ENCODE measurements at places on chromosomes 12 and 14. TPM values are rescaled to one million over a fixed set of nuclear protein-coding genes. Genes with fewer than 3 reads are reported as not detected.

GRCh38 chr12:63307849-63308248 lies 156.8 kb upstream of the AVPR1A start:
- DNase-seq = no peak

DNA sequence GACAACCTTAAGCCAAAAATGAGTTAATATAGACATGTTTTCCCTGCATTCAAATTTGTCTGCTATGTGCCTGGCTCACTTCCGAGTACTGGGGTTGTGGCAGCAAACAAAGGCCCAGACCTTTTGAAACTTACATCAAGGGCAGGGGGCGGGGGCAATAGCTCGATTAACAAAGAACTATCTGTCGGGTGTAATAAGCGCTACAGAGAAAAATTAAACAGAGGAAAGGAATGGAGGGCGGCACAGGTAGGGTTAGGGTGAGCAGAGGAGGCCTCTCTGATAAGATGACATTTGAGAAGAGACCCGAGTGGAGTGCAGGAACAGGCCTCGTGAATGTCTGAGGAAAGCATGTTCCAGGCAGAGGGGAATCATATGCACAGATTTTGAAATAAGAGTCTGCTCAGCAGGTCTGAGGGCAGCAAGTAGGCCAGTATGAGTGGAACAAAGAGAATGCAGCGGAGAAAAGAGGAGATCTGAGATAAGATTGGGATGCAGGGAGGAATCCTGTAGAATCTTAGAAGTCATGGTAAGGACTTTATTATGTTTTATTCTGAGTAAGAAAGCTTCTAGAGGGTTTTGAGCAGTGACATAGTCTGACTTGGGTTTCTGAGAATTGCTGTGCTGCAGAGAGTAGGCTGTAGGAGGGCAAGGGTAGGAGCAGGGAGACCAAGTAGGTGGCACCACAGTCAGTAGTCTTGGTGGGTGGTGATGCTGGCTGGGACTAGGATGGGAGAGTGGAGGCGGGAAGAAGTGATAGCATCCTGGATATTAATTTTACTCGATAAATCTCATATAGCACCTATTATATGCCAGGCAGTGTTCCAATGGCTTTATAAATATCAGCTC lies 52.6 kb downstream of the BICDL1 start:
- peak; percentile 33 for DNase-seq

DNA sequence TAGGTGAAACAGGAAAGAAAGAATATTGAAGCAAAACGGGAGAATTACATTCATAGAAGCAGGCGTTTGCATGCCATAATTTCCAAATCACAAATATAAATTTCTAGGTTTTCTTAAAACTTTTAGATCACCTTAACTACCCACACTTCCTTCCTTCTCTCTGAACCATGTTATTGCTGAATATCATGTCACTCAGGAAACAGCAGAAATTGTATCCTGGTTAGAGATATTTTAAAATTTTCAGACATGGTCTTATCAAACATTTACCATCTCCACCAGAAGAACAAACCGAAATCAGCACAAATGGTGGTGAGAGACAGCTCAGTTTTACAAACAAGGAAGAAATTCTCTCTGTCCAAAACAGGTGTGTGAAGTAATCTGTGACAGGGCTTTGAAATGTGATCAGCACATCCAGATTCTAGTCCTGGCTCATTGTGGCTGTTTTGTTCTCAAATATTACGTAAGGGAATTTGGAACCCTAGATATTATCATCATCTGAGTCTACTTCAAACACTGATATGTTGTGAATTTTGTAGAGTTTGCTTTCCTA lies 16.3 kb downstream of the TESPA1 start:
- DNase-seq = no peak

- DNase-seq = no peak
Measured at GRCh38 chr14:62847168-62847567, 198.1 kb downstream of the KCNH5 start.

DNA sequence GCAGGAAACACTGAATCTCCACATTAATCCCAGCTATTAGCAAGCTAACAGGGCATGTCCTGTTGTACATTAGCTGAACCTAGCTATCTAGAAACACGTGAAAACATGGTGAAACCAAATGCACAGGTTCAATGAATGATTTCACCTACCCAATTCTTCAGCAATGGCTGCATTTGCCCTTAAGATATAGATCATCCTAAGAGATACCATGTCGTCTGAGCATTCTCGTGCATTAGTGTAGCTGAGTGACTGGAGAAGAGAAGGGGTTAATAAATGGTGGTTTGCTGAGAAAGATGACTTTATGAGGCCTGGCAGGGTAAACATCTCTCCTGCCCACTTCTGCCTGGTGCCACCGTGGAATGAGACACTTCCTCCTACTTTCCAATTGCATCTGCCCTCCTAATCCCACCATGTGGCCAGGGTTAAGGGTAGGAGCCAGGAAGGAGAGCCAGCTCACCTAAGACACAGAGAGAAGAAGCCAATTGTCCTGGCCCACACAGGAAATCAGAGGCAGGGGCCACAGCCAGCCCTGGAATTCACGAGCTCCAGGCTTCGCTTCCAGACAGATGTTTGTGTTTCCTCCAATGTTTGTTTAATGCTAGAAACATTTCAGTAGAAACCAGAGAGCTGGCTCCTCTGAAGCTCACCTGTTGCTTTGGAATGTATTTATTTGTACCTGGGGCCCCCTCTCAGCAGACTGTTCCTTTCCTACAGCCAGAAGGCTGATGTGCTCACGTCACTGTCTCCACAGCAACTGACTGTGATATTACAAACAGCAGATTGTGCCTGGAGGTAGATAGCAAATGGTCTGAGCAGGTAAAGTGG lies 126.0 kb upstream of the PARP11 start:
- DNase-seq = no peak

DNA sequence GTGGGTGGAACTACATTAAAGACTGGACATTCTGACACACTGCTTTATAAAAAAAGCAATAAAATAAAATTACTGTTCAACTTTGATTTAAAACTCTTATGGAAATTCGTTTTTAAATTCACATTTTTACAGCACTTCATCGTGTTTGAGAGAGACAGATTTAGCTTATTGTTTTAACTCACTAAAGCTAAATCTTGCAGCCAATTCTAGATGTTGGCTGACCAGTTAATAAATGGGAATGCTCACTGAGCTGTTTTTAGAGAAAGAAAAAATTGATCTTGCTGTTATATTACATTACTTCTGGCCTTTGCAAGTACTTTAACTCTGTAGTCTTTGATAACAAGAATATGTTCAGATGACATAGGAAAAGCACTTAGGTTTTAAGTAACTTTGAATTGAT lies 157.1 kb downstream of the PLCZ1 start:
- DNase-seq = no peak

GRCh38 chr12:2686280-2686646 lies 108.5 kb upstream of the FKBP4 start:
- no peak for DNase-seq

- DNase-seq = no peak
Measured at GRCh38 chr12:71061451-71061850, 96.3 kb downstream of the TSPAN8 start.

DNA sequence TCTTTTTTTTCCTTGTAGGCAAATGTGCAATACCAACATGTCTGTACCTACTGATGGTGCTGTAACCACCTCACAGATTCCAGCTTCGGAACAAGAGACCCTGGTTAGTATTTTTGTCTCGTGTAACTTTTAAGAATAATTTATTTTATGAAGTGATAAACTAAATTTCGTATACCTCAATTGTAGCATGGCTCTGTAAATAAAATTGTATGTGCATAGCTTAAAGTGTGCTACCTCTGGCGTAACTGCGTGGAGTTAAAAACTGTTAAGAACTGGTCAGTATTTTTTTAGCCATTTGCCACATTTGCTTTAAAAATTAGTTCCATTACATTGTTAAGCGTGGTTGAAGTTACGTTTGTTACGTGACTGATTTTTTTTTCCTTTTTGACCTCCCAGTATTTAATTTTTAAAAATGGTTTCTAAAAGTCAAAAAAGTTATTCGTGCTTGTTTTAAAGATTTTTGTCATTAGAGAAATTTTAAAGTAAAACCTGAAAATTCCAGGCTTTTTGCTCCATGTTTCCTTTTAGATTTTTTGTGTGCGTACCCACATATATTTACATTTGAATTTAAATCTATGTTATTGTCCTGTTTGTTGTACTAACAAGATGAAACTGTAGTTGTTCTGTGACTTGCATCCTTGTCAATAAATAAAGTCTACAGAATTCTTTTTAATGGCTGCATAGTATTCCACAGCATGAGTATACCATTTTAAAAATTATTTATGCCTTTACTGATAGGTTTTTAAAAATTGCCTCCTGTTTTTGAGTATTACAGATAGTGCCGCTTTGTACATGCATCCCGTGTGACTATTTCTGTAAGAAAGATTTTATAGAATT lies 1.4 kb downstream of the MDM2 start:
- no peak for DNase-seq

DNA sequence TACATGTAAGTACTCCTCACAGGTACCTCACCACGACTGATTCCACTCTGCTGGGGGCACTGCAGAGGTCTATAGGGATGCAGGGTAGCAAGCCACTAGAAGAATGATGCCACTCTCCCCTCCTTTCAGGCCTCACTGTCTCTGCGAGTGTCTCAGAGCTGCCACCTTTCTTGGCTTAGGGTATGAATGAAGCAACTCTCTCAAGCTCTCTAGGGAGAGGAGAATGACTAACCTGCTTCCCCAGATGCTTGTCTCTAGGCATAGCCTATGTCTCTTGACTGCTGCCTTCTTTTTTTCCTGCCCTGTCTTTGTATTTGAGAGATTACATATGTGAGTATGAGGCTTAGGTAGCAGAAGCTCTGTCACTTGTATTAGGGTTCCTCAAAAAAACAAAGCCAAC lies 566.5 kb upstream of the ATP2B1 start:
- DNase-seq = no peak

GRCh38 chr14:23005451-23006187 lies 4.3 kb downstream of the C14orf93 start:
- DNase-seq = no peak

DNA sequence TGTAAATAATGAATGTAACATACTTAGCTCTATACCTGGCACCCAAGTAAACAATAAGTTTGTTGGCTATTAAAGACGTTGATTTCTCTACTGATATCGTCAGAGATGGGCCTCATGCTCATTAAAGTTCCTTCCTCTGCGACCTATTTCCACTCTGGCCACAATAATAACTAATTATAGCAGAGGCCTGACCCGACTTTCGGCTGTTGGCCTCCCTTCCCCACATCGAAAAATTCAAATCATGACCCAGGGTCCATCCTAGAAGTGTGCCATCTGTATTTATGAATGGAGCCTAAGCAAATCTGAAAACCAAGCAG lies 321 bp upstream of the USP30 start:
- DNase-seq = no peak

DNA sequence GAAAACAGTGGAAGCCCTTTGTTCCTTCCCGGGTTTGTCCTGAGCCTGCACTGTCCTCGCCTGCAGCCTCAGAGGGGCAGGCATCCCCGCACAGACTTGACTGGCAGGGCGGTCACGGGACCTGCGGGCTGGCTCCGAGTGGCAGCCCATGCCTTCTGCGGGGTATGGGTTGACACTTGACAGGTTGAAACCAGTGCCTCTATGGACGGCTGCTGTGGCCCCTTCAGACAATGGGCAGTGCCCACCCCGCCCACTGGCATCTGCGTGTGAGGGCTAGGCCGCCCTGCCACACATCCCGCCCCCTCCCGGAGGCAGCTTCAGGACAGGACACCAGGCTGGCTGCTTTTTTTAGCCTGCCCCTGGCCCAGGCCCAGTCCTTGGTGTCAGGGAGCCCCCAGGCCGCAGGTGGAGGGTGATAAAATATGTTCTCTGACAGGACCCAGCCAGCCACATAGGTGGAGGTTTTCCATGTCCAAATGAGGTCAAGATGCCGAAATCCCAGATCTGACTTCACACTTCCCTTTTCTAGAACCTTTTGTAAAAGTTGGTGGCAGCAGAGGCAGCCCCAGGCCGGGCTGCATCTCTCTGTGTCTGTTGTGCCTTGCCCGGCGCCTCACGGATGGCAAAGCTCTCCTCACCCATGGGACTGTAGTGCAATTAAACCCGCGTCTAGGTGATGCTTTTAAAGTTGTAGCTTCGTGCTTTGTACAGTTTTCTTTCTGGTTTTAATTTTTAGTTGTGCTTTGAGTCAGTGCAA lies 10.0 kb downstream of the ANKRD9 start:
- no peak for DNase-seq

DNA sequence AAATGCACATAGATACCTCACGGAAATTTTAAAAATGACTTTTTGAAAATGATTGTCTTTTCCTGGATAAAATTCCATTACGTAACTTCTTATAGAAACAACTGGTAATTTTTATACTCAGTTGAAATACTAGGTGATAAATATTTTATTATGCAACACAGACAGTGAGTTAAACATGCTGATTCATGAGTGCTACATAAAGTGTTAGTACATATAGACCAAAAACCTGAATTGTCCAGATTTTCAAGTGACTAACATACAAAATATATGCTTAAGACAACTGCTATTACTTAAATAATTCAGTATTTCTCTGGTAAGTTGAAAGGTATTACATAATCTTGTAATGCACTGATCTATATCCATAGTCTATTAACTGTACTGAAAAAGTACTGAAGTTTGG lies 11.9 kb downstream of the PTPRO start:
- no peak for DNase-seq

DNA sequence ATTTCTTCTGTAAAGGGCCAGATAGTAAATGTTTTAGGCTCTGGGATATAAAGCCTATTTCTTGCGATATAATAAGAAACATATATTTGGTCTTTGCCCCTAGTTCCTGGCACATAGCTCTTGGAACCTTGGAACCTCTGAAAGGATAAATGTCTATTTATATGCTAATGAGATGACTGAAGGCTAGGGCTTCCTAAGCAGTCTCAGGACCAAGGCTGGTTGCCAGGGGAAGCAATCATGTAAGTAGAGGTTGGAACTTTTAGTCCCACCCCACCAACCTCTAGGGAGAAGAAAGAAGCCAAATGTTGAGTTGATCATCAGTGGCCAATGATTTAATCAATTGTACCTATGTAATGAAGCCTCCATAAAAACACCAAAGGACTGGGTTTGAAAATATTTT lies 26.6 kb upstream of the NFYB start:
- no peak for DNase-seq

The STAB2 gene
- polyA plus RNA-seq = not detected

The HOXC9 gene
- polyA plus RNA-seq = not detected

The SIX1 gene
- polyA plus RNA-seq = not detected

The DACT1 gene
- 0.13 TPM for polyA plus RNA-seq

The SERPINA6 gene
- polyA plus RNA-seq = not detected

The LRRC23 gene
- polyA plus RNA-seq = 4.4 TPM

The RFLNA gene
- not detected for polyA plus RNA-seq

The GPR162 gene
- not detected for polyA plus RNA-seq

The ACVR1B gene
- polyA plus RNA-seq = 0.47 TPM

Measured in CD4-positive, CD25-positive, alpha-beta regulatory T cell (primary cell).